CD8-positive, alpha-beta memory T cell (primary cell): ENCODE measurements at places on chromosomes 1 and 21. TPM values are rescaled to one million over a fixed set of nuclear protein-coding genes. Genes with fewer than 3 reads are reported as not detected.
A peak's percentile ranks its signal among the peaks of the same experiment; 100 is the strongest.

The FCRL6 gene
- total RNA-seq, result 1.8 TPM

The OR2T11 gene
- not detected for total RNA-seq

The FOXO6 gene
- 0.11 TPM for total RNA-seq

The RGL1 gene
- 3.3 TPM for total RNA-seq

The TTLL10 gene
- total RNA-seq, result not detected

The LRRC3 gene
- 0.80 TPM for total RNA-seq

The RHOU gene
- total RNA-seq, result 0.64 TPM

The CD34 gene
- total RNA-seq, result not detected

GRCh38 chr1:57423656-57424211 is at the start of gene DAB1:
Gene DAB1, minus strand, starts transcription at chr1:57424060. Its CDS starts 133,030 bp downstream, at chr1:57291030.
- H3K27me3 ChIP-seq, result peaks cover 7% of the 10 kb centered on the region
- H3K27ac ChIP-seq, result no peak within 1 kb of the TSS
- no peak within 1 kb of the TSS for H3K4me3 ChIP-seq
- H3K36me3 ChIP-seq, result no peaks in the 10 kb centered on the region
- no peak for DNase-seq
- no peaks in the 10 kb centered on the region for H3K4me1 ChIP-seq

- H3K27ac ChIP-seq, result no peak overlapping the region
- no peaks in the 10 kb centered on the region for H3K27me3 ChIP-seq
- H3K36me3 ChIP-seq, result peaks cover 22% of the 10 kb centered on the region
- H3K4me3 ChIP-seq, result no peak overlapping the region
- no peak for DNase-seq
- no peaks in the 10 kb centered on the region for H3K4me1 ChIP-seq
These were observed 72.3 kb upstream of the ADAM30 start for GRCh38 chr1:119968601-119969000.

- no peaks in the 10 kb centered on the region for H3K27me3 ChIP-seq
- no peaks in the 10 kb centered on the region for H3K4me1 ChIP-seq
- H3K27ac ChIP-seq, result no peak overlapping the region
- H3K36me3 ChIP-seq, result no peaks in the 10 kb centered on the region
These were observed 1192.7 kb downstream of the KCNT2 start for GRCh38 chr1:195415584-195415983.

DNA sequence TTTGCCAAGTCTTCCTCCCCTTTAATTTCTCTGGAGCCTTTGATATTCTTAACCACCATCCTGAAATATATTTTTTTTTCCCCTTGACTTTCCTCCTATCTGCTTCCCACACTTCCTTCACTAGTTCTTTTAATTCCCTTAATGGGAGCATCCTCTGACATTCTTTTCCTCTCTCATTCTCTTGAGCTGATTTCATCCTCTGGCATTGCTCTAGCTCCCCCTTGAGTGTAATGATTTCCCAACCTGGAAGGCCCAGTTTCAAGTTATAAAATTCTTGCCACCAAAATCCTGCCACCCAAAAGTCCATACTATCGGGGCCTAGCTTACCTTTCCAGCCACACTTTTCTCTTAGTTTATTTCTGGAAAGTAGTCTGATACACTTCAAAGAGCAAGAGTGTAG is 39.5 kb upstream of the UBE2U start:
- peaks cover 9% of the 10 kb centered on the region for H3K27me3 ChIP-seq
- H3K4me3 ChIP-seq, result no peak overlapping the region
- no peaks in the 10 kb centered on the region for H3K4me1 ChIP-seq
- no peak for DNase-seq
- no peak overlapping the region for H3K27ac ChIP-seq

DNA sequence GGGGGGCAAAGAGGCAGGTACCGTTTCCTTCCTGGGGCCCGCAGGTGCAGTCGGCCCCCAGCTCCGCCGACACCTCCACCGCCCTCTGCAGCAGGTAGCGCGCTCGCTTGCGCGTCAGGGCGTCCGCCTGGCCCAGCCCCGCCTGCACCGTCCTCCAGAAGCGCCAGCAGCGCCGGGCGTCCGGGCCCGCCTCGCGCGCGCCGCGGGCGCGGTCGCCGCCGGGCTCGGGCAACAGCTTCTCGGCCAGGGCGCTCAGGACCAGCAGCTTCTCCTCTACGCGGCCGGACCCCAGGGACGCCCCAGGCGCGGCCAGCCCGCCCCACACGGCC is 863 bp downstream of the TARBP1 start:
- H3K36me3 ChIP-seq, result no peaks in the 10 kb centered on the region
- peak overlapping the region; percentile 68 for H3K27ac ChIP-seq
- peak; percentile 76 for DNase-seq
- no peaks in the 10 kb centered on the region for H3K27me3 ChIP-seq
- H3K4me1 ChIP-seq, result peaks cover 35% of the 10 kb centered on the region

DNA sequence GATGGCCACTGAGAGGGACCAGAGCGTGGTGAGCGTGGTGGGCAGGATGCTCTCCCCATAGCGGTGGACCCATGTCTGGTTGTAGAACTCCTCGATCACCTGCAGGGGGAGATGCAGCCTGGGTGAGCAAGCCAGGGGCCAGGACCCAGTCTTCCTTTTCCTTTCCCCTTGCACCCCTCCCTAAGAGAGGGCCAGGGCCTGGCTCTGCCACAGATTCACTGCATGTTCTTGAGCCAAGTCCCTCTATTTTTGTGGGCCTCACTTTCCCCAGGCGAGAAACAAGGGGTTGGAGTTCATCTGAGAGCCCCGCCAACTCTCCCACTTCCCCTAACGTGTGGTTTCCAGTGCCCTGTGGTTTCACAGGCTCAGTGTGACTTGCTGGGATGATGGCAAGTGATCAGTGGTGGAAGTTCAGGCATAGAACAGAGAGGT is 27.5 kb downstream of the SLC2A1 start:
- DNase-seq, result peak; percentile 72
- peak overlapping the region; percentile 30 for H3K4me3 ChIP-seq
- peaks cover 46% of the 10 kb centered on the region for H3K36me3 ChIP-seq
- peaks cover 66% of the 10 kb centered on the region for H3K4me1 ChIP-seq

DNA sequence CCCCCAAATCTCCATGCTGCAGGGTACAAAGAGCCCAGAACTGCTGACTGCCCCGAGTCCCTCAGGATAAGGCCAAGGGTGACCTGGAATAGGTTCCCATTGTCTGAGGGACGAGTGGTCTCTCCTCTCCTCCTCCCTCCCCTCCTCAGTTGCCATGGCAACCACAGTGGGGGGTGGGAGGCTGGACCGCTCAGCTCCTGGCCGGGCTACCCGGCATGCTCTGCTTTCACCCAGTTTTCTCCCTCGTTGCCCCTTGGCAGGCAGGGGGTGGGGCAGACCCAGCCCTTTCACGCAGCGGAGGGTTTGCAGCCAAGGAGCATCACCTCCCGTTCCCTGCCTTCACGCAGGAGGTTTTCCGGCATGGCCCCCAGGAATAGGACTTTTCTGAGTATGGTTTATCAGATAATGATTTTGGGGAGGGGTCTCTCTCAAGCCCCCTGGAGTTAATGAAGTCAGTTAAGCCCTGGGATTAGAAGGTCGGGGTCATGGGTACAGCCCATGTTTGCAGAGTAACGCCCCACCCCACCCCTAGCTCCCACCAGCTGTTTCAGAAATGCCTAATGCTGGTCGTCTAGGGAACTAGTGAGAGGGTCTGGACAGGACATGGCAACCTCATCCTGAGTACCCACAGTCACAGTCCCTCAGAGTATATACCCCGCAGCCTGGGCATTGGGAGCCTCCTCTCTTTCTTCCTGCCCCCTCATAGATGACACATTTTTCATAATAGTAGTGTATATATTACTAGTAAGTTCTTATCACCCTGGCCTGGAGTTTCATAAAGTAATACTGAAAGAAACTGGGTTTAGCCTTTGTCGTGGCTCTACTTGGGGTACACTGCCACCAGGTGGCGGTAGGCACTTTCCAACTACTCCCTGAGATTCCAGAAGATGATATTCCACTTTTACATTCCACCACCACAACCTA is 20.7 kb downstream of the C1QB start:
- no peaks in the 10 kb centered on the region for H3K27me3 ChIP-seq
- H3K4me3 ChIP-seq, result no peak overlapping the region
- no peaks in the 10 kb centered on the region for H3K36me3 ChIP-seq
- H3K27ac ChIP-seq, result no peak overlapping the region
- DNase-seq, result no peak

DNA sequence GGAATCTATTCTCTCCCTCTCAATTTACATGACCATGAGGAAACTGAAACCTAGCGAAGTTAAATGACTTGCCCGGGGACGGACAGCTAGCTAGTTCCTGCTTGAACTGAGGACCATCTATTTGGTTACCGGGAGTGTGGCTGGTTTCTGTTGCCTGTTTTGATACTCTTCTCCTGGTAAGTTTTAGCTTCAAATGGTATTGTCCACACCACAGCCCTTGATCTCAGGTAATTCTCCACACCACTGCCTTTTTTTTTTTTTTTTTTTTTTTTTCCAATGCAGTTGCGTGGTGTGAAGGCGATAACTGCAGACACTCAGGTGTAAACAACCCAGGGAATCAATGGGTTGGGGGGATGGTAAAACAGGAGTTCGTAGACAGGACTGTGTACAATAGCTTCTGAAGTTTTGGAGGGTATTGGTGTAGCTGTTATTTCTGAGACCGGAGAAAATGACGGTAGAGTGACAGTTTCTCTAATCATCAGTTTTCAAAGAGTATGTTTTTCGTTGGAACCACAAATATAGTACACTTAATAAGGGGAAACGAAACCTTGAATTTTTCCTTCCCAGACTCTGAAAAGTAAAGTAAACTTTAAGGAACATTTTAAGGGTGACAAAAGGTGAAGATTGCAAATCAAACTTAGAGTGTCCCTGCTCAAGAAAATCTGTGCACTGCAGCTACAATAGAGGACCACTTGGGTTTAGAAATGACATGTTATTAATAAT is 125.3 kb upstream of the CACYBP start:
- H3K4me3 ChIP-seq, result no peak overlapping the region
- no peaks in the 10 kb centered on the region for H3K36me3 ChIP-seq
- no peak for DNase-seq
- H3K27ac ChIP-seq, result no peak overlapping the region
